NT2/D1 (cell line): ENCODE measurements at places on chromosomes 13 and 19.

GRCh38 chr13:45433381-45433790, 15.2 kb upstream of the SLC25A30 start:
- DNase-seq: no peak

DNA sequence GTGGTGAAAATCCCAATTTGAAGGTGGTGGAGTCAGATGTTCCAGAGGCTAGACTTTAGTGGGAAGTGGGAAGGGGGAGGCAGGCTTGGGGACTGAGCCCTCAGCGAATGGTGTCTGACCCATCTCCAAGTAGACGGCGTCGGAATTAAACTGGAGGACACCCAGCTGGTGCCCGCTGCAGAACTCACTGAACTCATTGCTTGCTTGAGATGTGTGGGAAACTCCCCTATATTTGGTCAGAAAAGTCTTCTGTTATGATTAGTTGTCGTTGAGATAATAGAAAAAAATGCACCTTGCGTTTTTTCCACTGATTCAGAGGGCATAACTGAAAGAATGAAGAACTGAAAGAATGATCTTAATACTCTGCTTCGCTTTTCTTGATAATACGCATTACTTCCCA, 871 bp upstream of the ZNF583 start:
- no peak for DNase-seq

GRCh38 chr19:35512831-35513627, 420 bp downstream of the DMKN start:
- DNase-seq: no peak

DNA sequence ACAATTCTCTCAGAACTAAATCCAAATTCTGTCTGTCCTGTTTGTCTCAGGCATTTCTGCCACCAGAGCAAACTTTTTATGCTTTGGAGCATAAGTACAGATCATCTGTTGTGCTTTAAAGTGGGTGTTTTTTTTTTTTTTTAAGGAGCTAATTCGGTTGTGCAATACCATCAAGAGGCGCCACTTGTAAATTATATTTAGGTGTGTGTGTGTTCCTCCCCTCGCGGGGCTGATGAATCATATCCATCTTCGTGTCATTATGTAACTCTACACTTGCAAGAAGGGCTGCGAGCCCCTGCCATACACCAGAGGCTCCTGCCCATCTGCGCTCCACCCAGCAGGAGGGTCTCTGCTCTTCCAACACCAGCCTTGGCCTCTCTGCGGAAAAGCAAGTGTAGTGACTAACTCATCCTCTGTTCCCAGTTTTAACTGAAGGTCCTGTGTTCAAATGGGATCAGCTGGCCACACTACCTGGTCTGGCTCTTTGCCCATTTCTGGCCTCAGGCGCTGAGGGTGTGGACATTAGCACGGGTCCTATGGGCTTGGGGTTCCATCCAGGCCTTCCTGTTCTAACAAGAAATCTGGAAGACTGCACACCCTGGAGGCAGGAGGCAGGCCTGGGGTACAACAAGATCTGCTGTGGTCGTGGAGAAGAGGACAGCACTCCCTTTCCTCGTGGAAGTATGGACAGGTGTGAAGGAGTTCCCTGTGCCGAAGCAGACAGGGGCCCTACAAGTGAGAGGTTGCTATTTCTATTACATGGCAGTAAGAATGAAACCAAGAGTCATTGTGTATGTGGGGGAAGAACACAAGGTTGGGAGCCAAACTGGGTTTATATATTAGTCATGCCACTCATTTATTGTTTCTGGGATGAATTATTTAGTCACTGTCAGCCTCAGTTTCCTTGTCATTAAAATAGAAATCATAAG, 96.1 kb upstream of the MBNL2 start:
- no peak for DNase-seq

DNA sequence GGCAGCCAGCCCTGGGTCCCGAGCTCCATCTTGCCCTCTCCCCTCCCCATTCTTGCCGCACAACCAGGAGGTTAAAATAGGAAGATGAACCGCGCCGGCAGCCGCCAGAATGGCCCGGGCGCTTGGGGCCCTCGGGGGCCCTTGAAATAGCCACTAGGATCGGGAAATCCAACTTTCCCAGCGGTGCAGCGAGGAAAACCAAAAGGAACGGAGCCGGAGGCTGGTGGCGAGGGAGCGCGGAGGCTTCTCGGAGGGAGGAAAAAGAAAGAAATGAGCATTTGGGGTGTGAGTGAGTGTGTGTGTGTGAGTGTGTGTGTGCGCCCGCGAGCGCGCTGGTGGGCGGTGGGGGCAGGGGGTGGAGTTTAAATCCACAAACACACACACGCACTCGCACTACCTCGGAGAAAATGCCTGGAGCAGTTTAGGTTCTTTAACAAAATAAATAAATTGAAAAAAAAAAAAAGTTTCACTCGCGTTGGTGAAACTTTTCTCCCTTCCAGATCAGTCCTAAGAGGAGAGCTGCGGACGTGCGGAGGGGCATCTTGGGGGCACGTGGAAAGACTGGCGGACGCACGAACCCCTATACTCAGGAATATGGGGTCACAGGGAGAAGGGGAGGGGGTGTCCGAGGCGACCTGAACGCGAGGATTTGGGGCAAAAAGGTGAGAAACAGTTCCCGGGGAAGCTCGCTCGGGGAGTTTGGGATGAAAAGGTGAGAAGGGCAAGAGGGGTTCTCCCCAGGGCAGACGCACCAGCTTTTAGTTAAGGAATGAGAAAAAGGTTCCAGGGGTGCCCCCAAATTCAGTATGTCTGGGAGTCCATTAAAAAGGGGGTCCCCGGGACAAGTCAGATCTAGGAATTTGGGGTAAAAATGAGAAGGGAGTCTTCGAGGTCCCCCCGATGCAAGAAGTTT, 1.3 kb downstream of the RFX2 start:
- no peak for DNase-seq
